ENCODE measurements at places on chromosomes 4 and X.

- no peak for DNase-seq
Measured at GRCh38 chr4:7788694-7789425, 150.8 kb downstream of the AFAP1 start.

- no peak for DNase-seq
Measured at GRCh38 chr4:152052451-152053057, 291.7 kb upstream of the GATB start.

DNA sequence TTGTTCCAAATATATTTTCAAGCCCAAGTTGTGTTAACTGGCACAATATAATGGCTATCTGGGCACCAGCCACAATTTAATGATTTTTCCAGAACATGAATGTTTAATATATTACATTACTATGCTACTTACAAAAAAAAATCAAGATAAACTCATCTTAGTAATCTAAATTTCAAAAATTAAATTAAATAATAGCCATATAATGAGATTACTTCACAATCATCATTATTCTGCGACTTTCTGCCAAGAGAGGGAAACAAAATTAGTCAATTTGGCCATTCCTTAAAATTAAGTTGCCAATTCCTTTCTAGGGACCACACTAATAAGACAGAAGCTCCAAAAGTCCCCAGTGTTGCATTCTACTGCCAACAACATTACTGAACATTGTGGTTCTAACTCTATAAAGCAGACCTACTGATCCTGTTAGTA is 7.5 kb downstream of the NEK1 start:
- no peak for DNase-seq

DNA sequence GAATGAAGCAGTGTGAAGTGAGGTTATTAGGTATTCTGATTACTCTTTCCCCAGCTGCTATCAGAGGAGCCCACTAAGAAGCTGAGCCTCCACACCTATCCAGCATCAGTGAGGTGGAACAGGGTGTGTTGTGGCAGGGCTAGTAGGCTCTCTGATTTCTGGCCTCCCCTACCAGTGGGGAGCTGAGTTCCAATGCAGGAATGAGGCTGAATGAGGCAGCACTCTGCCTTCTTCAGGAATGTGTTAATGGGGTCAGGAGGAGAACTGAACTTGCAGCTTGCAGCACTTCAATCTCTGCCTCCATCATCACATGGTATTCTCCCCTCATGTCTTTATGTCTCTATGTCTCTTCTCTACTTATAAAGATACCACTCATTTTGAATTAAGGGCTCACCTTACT is 26.9 kb downstream of the SOX3 start:
- no peak for DNase-seq

GRCh38 chr4:110184791-110185155 is 13.6 kb downstream of the ELOVL6 start:
- no peak for DNase-seq

DNA sequence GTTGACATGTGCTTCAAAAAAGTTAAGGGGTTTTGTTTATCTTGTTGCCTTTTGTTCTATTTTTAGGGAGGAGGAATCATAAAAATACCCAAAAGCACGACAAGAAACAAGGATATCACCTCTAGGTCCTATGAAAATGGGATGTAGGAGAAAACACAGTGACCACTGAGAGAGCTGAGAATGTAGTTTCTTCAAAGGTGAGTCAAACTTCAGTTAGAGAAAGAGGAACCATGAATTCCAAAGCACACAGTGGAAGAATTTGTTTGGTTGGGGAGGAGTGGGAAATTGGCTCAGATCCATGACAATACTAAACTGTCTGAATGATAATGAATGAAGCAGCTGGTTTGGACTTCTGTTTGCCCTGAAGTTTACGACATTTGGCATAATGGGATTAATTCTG is 19.1 kb upstream of the FRYL start:
- no peak for DNase-seq

DNA sequence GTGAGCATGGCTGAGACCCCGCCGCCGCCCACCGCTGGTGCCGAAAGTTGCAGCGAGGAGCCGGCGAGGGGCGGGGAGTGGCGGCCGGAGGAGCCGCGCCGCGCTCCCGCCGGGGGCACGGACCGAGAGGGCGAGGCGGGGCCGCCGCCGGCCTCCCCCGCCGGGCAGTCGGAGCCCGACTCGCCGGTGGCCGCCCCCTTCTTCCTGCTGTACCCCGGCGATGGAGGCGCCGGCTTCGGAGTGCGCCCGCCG is 16.5 kb downstream of the UTP3 start:
- no peak for DNase-seq

DNA sequence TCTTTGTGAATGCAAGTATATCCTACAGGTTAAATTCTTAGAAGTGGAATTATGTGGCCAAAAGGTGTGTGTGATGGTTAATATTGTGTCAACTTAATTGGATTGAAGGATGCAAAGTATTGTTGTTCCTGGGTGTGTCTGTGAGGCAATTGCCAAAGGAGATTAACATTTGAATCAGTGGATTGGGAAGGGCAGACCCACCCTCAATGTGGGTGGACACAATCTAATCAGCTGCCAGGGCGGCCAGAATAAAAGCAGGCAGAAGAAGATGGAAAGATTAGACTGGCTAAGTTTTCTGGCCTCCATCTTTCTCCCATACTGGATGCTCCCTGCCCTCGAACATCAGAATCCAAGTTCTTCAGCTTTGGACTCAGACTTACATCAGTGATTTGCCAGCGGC is 76.2 kb upstream of the GBA3 start:
- DNase-seq: no peak

DNA sequence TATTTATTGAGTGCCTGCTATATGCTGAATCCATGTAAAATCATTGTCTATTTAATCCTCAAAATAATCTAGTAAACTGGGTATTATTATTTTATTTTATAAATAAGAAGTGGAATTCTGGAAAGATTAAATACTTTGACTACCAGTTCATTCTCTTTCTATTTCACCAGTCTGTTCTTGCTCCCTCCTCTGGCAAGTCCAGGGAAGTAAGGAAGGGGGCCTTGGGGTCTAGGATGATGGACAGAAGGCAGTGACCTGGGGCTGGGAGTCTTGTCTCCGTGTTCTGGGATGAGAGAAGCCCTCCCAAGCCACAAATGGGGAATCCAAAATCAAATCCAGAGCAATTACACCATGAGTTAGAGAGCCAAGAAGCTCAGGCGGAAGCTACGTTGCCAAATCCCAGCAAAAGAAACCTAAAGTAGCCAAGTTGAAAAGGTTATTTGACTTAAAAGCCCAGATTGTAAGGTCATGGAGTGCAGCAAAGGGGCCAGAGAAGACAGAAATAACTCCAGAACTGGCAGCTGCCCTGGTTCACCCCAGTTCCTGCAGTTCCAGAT is 28.3 kb upstream of the PARM1 start:
- no peak for DNase-seq

GRCh38 chrX:48179691-48180090 is 16.9 kb downstream of the SSX5 start:
- no peak for DNase-seq

- peak; percentile 91 for DNase-seq
Measured at GRCh38 chrX:1453951-1454785, 1.5 kb upstream of the ASMTL start.

DNA sequence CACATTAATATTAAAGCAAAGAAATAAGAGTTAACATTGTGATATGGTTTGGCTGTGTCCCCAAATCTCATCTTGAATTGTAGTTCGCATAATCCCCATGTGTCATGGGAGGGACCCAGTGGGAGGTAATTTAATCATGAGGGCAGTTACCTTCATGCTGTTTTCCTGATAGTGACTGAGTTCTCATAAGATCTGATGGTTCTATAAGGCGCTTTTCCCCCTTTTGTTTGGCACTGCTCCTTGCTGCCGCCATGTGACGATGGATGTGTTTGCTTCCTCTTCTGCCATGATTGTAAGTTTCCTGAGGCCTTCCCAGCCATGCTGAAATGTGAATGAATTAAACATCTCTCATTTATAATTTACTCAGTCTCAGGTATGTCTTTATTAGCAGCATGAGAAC is 153.8 kb upstream of the GALNT7 start:
- no peak for DNase-seq

- DNase-seq: no peak
Measured at GRCh38 chrX:47958761-47959342, 44.9 kb downstream of the ZNF182 start.

- DNase-seq: no peak
Measured at GRCh38 chr4:155026715-155027114, 181.7 kb upstream of the NPY2R start.

DNA sequence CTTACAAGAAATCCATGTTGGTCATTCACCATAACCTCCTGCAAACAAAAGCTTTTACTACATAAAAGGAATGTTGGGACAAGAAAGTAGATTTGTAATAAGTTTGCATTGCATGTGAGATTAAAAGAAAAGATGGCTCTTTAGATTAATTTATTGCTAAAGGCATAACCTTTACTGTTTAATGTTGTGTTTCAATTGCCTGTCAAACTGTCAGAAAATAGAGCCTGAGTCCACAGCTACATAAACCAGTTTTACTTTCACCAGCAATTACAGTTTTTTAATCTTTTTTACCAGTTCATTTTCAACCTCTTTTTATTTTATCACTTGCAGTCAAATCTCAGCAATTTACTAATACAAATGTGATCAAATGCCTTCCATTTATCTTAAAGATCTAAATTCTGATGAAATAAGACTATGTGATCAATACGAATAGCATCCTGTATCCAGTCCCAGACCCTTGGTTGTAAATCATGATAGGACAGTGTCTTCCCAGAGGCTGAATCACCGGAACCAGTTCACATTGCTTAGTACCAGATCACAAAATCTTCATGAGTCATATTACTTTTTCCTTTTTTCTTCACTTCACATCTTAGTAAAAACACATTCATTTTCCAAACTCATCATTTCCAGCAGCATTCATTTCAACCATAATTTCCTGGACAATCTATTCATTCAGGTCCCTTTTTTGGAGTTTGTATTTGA is 95.4 kb upstream of the FRG1 start:
- DNase-seq: no peak

- DNase-seq: no peak
Measured at GRCh38 chrX:49276671-49277534, 7.3 kb downstream of the PPP1R3F start.

- no peak for DNase-seq
Measured at GRCh38 chr4:42676066-42676951, 19.4 kb upstream of the ATP8A1 start.

DNA sequence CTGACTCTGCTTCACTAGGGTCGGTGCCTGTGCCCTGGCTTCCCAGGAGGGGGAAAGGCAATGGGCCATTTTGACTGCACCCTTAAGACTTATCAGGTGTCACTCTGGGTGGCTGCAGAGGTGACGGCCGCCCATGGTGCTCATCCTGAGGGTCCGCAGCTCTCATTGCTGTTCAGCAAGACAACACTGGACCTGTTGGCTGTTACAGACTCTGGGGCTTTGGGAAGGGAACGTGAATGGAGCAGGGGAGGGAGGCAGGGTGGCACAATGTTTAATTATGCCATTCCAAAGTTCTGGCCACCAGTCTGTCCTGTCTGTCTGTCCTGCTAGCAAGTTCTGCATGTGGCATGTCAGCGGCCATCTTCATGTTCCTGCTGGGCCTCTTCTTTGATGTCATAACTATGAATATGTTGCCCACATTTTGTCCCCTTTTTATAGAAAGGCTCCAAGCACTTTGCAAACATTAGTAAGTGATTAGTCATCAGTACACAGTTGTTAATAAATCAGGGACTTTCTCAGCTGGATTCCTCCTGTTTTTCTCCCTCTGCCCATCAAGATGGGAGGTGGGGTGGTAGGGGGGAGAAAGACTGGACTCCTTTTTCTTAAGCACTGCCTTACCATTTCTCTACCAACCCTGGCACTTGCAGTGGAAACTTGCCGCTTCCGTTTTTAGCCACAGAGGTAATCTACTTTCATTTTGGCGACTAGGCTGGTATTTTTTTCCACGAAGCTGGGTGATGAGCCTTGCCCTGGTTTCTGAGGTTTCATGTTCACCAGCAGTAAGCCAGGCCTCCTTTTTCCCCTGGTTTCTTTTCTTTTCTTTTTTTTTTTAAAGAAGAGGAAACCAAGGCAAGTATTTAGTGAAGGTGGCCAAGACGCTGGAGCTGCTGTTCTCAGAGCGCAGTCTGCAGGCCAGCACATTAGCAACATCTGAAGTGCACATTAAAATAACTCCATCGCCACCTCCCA is 88.6 kb upstream of the TRIM2 start:
- DNase-seq: no peak

GRCh38 chrX:78650906-78651437 is 8.2 kb downstream of the RTL3 start:
- DNase-seq: no peak

DNA sequence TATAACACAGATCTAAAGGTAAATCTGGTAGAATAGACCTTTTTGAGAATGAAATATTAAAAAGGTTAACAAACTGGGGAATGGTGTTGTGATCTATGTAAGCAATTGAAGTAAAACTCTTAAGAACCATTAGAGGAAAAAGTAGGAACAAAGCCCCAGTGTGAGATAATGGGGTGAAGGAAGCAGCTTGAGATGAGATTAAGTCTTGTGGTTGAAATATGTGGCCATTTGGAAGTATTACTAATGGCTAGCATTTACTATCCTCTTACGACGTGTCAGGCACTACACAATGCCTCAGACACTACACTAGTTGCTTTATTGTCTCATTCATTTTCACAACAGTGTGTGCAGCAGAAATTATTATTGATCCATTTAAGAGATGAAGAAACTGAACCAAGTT is 25.9 kb upstream of the NDNF start:
- no peak for DNase-seq

GRCh38 chrX:45762699-45763647 is 562.3 kb upstream of the DIPK2B start:
- DNase-seq: no peak

DNA sequence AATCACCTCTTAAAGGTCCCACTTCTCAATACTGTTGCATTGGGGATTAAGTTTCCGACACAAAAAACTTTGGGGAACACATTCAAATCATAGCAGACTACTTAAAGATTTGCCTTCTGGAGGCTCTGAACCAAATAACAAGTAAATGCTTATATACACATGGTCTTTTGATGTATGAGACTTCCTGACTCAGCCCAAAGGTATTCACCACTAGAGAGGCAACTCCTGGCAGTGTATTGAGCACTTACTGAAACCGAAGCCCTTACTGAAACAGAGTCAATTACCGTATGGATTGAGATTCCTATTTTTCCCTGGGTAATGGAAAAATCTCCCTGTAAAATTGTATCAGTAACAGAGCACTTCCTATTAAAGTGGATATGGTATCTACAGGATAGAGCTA is 45.4 kb downstream of the ZCCHC13 start:
- no peak for DNase-seq

GRCh38 chr4:16608123-16608522 is 290.3 kb downstream of the LDB2 start:
- no peak for DNase-seq

- DNase-seq: peak; percentile 8
Measured at GRCh38 chr4:103204111-103204510, 6.0 kb upstream of the CENPE start.

DNA sequence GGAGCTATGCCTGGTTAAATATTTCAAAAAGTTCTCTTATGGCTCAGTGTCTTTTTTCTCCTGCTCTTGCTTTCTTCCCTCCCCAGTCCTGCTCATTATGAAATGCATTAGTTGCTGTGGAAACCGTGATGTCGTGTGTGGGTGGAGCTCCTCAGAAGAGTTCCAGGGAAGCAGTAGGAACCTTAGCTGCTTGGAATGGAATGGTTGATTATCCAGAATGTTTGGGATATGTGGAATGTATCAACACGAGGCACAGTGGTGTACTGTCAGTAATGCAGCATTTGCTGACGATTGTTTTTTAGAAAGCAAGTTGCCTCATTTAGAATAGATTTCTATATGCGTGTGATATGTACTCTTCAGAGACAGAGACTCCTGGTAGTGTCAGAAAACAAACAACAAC is 333.2 kb downstream of the ARHGAP10 start:
- no peak for DNase-seq

- no peak for DNase-seq
Measured at GRCh38 chrX:24718771-24719170, 25.1 kb downstream of the POLA1 start.
